Natural killer cell treated with Interleukin-12 subunit alpha and Interleukin-12 subunit beta and Interleukin-15 and Interleukin-18, amount 100 ng/mL, for 72 hours (primary cell): ENCODE measurements at places on chromosomes 16 and 17.

- no peak for DNase-seq
Measured at GRCh38 chr17:80922580-80923160, 69.0 kb upstream of the CHMP6 start.

GRCh38 chr16:9053006-9053601 is 38.3 kb upstream of the HAPSTR1 start:
- DNase-seq, result no peak

DNA sequence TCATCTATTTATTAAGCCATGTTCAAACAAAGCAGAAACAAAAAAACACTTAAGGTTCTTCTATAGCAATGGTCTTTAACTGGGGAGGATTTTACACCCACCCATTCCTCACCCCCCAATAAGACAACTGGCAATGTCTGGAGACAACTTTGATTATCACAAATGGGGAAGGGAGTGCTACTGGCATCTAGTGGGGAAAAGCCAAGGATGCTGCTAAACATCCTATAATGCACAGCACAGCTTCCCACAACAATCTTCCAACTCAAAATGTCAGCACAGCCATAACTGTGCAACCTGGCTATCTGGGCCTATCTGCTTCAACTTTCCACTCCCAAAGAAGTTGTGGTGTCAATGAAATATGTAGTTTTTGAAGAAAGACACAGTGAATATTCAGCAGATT is 1044.4 kb downstream of the CDH8 start:
- DNase-seq, result no peak

DNA sequence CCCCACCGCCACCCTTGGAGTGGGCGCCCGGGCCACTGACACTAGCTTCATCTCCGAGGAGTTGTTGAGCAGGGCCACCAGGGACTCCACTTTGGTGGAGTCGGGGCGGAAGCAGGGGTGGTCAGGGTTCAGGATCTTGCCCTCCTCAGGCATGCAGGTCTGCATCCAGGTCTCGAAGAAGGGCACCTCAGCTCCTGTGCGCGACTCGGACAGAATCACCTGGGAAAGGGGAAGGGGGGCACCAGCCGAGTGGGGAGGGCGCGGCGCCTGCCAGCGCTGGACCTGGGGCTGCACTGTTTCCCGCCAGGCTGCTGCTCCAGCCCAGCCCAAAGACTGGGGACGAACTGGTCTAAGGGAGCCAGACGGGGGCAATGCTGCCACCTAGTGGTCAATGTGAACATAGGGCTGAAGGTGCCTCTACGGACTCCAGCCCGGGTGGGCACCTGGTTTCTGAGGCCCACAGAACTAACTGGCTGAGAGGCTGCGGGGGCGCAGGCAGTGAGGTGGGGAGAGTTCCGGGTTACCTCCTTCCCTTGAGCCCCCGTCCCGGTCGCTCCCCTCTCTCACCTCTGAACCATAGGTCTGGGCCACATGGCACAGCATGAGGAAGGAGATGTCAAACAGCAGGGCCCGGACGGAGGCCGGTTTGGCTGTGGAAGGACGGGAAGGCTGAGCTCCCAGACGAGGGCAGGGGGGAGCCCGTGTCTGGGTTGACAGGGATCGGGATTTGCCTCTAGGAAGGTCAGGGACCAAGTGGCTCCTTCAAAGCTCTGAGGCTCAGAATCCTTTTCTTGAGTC is 11.8 kb downstream of the CSF3 start:
- DNase-seq, result peak; percentile 86

GRCh38 chr17:10352893-10353292 is 19.9 kb downstream of the MYH13 start:
- no peak for DNase-seq

GRCh38 chr17:27217631-27218030 is 76.3 kb upstream of the WSB1 start:
- DNase-seq, result no peak

DNA sequence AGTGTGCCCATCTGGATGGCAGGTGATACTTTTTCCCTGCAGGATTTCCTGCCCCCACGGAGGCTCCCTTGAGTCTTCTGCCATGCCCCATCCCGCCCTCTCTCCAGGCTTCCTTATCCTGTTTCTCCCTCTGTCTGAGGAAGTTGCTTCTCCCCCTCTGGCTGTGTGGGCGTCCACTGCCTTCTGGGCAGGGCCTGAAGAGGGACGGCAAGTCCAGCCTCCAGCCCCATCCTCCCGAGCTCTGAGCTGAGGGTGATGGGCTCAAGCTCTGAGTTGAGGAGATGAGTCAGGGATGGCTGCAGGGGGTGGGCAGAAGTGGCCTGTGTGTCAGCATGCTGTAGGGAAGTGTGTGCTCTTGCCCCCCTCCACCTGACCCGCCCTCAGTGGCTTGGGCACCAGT is 14.2 kb upstream of the RAP1GAP2 start:
- DNase-seq, result no peak

GRCh38 chr16:56106527-56106926 is 84.8 kb upstream of the GNAO1 start:
- DNase-seq, result no peak

GRCh38 chr17:82014432-82014831 is 8.2 kb downstream of the CENPX start:
- DNase-seq, result no peak

GRCh38 chr17:83180996-83181481 is 101.6 kb downstream of the METRNL start:
- peak; percentile 8 for DNase-seq

GRCh38 chr17:56739776-56740175 is 93.9 kb downstream of the C17orf67 start:
- DNase-seq, result no peak

DNA sequence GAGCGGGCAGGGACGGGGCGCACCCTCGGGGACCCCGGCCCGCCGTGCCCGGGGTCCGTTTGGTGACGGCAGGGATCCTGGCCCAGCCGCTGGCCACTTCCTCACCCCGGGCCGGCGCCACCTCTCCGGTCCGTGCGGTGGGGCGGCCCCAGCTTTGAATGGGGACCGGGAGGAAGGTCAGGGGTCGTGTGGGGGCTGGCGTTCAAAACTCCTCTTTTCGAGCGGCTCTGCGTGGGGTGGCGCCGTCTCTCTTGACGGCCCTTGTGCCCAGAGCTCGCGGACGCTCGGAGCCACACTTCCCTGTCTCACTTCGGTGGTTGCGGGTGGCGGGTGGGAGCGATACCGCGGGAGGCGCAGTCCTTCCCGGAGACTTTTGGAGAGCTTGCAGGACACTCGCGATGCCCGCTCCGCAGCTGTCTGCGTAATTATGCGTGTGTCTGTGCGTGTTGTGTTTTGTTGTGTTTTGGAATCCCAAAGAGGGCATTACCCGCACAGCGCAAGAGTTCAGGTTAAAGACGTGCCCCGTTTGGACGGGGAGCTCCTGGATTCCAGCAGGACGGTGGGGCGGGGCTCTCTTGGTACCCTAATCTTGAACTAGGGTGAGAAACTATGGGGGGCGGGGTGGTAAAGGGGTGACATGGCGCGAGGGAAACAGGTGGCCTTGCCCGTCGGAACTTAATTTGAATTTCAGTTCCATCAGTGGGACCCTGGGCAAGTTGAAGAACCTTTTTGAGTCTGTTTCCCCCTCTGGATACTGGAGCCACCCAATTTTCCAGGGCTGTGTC is 637 bp downstream of the PLCG2 start:
- peak; percentile 61 for DNase-seq

DNA sequence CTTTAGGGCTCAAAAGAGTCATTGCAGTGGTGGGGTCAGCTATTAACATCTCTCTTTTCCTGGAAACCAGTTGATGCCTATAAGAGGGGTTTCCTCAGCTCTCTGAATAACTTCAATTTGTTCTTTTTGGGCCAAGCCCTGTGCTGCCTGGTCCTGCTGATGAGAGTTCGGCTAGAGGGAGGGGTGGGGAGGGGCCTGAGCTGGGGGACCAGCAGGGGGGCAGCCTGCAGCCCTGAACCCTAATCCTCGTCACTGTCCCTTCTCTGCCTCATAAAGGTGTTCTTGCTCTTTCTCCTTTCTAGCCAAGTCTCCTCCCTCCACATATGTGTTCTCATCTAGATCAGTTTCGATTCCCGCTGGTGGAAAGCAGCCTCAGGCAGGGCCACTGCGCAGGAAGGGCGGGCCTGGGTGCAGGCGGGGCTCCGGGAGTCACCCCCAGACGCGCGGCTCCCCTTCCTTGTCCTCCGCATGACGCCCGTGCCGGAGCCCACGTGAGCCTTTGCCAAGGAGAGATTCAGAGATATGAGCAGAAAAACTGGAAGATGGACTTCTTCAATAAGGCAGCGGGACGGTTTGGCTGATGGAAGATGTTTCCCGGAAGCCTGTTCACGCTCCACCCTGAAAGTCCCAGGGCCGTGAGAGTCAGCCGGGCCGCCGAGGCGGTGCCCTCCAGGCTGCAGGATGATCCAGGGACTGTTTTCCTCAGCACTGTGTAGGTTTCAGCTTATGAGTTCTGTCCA is 15.0 kb upstream of the RHOT1 start:
- peak; percentile 91 for DNase-seq

- no peak for DNase-seq
Measured at GRCh38 chr16:72455743-72456659, 284.0 kb upstream of the PMFBP1 start.

DNA sequence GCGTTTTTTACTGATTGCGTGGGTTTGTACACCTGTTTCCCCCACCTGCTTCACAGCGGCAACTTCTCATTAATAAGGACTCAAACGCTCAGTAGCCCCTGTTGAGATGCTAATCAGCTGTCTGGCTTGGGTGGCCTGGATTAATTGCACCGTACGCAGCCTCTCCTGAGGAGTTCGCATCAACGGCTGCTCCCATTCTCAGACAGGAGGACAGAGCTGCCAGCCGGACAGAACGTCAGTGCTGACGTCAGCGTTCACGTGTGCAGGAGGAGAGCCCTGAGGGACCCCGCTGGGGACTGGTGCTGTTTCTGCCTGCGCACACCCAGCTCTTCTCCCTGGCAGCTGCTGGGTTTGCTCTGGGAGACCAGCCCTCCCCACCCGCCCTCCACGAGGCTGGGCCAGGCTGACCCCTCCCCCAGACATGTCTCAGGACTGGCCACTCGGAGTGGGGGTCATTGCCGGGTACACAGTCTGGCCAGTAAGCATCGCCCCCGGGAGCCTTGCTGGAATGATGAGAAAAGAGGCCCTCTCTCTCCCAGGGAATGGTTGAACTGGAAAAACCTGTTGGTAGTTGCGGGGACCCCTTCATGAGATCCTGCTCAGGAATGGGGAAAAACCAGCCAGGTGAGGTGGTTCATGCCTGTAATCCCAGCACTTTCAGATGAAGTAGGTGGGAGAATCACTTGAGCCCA is 5.7 kb upstream of the BANP start:
- peak; percentile 45 for DNase-seq

DNA sequence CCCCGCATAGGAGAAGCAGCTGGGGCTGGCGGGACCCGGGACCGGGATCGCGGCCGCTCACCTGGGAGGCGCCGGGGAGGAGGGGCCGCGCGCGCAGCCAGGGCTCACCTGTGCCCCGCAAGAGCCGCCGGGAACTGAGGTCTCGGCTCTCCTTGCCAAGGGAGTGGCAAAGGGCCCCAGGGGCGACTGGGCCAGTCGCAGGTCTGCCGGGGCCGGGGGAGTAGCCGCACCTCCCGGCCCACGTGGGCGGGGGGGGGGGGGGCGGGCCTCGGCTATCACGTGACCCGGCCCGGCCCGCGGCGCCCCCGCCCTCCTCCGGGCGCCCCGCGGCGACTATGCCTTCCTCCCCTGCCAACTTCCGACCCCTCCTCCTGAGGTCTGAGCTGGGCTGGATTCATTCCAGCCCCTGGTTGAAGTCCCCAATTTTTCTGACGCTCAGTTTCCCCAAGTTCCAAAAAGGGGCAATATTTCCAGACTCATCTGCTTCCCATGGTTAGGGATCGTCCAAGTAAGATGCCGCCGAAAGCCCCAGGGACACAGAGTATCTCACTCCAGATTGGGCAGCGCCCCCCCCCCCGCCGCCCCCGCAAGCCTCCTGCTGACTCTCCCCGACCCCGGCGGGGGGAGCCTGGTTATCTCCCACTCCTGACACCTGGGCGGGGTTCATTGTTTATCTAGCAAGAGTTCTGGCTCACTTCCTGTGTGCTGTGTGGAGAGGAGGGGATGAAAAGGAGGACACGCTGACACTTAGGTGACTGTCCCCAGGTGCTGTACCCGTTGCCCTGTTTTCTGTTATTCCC is at the start of gene TMC6:
TSS of gene TMC6 (minus strand) at position 205 of the 800 bp plus-strand sequence. CDS start 1,923 bp downstream, outside the sequence.
- peak; percentile 81 for DNase-seq

GRCh38 chr16:11402745-11403533 is 57.7 kb downstream of the RMI2 start:
- DNase-seq, result peak; percentile 50

DNA sequence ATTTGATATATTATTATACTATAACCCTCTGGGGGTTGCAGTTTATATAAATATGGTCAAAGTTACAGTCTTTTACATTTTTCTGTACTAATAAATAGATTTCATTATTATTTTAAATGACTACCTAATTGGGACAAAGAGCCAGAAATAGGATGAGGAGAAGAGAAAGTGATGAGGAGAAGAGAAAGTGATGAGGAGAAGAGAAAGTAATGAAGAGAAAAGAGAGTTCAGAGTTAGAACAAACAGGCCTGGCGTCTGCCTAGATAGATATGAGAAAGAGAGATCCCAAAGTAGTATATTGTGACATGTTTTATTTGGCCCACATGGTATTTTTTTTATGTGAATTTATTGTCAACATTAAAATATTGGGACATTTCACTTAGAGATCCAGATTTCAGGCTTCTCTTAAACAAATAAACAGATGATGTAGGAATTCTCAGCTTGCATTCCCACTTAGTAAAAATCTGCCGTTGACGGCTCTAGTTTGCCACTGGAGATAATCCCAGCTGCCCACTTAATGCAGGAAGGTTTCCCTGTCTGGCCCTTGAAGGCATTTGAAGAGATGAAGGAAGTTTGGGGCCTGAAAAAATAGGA is 210.7 kb downstream of the STX8 start:
- DNase-seq, result no peak

- no peak for DNase-seq
Measured at GRCh38 chr16:54935266-54935968, 4.8 kb downstream of the IRX5 start.

DNA sequence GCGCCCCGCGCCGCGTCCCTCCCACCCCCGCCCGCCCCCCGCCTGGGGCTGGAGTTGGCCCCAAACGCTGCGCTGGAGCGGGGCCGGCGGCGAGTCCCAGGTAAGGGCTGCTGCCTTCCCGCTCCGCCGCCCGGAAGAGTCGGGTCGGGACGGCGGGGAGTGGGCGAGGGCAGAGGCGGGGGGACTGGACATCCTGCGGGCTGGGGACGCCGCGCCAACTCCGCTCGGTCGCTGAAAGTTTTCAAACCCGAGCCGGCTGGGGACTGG is 469 bp downstream of the GPRC5C start:
- no peak for DNase-seq

DNA sequence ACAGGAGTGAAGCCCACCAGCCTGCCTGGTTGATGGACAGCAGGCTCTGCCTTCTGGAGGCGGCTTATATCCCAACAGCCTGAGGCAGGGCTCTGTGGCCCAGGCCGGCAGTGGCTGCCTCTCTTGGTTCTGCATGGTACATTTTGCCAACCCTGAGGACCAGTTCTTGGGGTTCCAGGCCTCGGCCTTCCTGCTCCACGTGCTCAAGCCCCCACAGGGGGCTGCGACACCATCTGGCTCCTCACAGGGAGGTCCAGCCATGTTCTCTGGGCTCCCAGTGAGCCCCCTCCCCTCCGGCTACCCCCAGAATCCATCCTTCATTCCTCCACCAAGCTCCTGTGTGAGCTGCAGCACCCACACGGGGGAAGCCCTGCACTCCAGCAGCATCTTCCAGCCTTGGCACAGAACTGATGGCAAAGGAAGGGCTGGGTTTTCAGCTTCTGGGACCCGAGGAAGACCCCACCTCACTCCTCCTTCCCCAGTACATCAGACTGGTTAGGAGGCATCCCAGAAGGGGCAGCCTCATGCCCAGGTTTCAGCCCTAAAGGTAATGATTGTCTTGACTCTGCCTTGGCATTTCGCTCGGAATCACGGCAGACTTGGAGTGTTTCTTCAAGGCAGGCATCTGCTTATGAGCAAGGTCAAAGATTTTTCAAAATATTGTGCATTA is 231.2 kb downstream of the CPPED1 start:
- DNase-seq, result no peak

- DNase-seq, result no peak
Measured at GRCh38 chr16:12758670-12759558, 44.8 kb downstream of the CPPED1 start.
